ENCODE measurements at places on chromosomes 3 and 15. TPM values are rescaled to one million over a fixed set of nuclear protein-coding genes. Genes with fewer than 3 reads are reported as not detected.

Gene PRR20G
- not detected for total RNA-seq

Gene IRAK2
- 8.3 TPM for total RNA-seq

Gene ECE2
- not detected for total RNA-seq

Gene SGO1
- not detected for total RNA-seq

Gene SV2B
- total RNA-seq: 2.5 TPM

Gene FURIN
- total RNA-seq: 62.3 TPM

Gene ROPN1
- not detected for total RNA-seq

Gene VEPH1
- 0.81 TPM for total RNA-seq

Gene GPR27
- total RNA-seq: 1.6 TPM

Gene DUOXA1
- total RNA-seq: 0.23 TPM

Gene LRTM1
- not detected for total RNA-seq

Gene CFAP20DC
- 0.90 TPM for total RNA-seq

Gene CSTA
- total RNA-seq: 9.3 TPM

DNA sequence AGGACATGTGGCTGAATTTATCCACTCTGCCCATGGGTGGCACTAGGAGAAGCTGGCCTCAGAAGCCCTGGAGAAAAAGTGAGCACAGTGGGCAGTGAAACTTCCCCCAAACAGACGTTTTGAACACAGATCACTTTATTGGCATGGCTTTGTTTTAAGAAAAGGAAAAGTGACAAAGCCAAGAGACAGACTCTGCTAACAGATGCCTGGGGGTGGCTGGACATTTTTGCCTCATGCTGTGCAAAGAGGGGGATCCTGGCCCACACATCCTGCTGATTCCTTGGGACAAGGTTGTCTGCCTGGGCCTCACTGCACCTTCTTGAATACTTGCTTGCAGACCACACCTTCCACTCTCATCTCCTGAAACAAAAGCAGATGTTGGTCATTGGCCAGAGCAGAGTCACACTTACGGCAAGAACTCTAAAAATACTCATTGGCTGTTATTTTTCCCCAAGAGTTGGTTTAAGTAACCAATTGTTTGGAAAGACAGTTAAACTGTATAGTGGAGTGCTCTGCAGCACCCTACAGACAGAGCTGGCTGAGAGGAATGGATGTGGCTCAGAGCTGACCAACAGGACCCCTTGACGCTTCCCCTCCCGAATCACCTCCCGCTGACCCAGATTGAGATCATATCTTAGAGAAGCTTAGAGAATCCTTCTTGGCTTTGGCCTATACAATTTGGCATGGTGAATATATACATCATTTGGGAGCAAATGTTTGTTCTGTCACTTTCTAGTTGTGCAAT, 22.0 kb downstream of the RBP1 start:
- H3K27me3 ChIP-seq: no peaks in the 10 kb centered on the region
- no peak overlapping the region for H3K4me3 ChIP-seq
- H3K36me3 ChIP-seq: no peaks in the 10 kb centered on the region
- no peak for DNase-seq
- H3K27ac ChIP-seq: no peak overlapping the region
- H3K4me1 ChIP-seq: no peaks in the 10 kb centered on the region

DNA sequence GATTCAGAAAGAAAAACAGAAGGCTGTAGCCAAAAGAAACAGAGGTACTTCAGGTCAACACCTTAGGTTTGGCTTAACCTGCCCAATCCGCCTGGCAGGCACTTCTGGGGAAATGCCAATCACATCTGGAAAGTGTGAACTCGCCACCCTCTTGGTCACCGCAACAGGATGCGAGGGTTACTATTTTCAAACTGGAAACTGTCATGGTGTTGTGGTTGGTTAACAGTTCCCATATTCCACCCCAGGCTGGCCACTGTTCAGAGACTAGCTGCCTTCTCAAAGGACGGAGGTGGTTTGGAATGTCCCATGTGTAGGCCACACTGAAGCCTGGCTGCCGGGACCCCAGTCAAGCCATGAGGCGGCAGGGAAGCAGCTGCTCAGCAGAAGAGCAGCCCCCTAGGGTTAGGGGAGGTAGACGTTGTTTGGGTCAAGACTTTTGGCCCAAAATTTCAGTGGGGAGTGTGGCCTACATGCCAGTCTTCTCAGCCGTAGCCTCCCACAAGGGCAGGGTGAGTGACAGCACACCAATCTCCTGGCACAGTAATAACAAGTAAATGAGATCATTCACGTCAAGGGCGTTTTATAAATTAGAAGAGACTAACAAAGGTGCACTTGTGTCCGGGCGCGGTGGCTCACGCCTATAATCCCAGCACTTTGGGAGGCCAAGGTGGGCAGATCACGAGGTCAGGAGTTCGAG, 54.6 kb downstream of the UMPS start:
- no peaks in the 10 kb centered on the region for H3K36me3 ChIP-seq
- no peaks in the 10 kb centered on the region for H3K27me3 ChIP-seq
- H3K27ac ChIP-seq: peak overlapping the region; percentile 19
- H3K4me3 ChIP-seq: no peak overlapping the region
- H3K4me1 ChIP-seq: no peaks in the 10 kb centered on the region

GRCh38 chr3:98058244-98058960, 23.3 kb upstream of the GABRR3 start:
- H3K4me3 ChIP-seq: no peak overlapping the region
- no peak for DNase-seq
- no peak overlapping the region for H3K27ac ChIP-seq
- no peaks in the 10 kb centered on the region for H3K36me3 ChIP-seq
- H3K4me1 ChIP-seq: no peaks in the 10 kb centered on the region

DNA sequence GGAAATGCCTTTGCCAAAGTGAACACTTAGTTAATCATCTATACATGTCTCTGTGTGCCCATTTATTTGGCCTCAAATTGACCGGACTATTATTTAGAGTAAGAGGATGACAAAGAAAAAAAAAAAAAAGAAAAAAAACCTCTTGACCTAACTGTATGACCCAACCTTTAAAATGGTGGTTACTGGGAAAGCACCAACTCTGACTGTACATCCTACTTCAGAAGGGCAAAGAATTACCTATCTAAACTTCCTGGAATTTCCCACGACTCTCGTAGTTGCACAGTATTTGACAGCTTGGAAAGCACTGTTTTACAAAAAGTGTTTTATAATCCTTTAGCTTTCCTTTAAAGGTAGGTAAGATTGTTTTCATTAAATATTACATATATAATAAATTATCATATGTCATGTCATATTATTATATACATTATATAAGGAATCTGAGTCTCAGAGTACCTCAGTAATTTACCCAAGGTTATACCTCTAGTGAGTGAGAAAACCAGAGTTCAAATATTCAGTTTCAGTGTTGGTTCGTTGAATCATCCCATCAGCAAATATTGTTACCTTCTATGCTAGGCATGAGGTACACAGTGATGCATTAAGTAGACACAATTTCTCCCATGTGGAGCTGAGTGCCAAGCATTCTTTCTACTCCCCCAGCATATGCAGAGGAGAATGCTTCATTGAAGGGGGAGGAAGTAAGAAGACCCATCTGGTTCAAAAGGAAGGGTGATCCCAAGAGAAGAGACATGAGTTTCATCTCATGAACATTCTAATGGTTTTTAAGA, 5.0 kb downstream of the BCL2A1 start:
- DNase-seq: no peak
- no peak overlapping the region for H3K4me3 ChIP-seq
- H3K27ac ChIP-seq: no peak overlapping the region
- no peaks in the 10 kb centered on the region for H3K36me3 ChIP-seq
- no peaks in the 10 kb centered on the region for H3K4me1 ChIP-seq
- no peaks in the 10 kb centered on the region for H3K27me3 ChIP-seq

- H3K4me3 ChIP-seq: no peak overlapping the region
- no peaks in the 10 kb centered on the region for H3K4me1 ChIP-seq
- no peaks in the 10 kb centered on the region for H3K27me3 ChIP-seq
- no peak for DNase-seq
- H3K27ac ChIP-seq: no peak overlapping the region
- no peaks in the 10 kb centered on the region for H3K36me3 ChIP-seq
Observed at GRCh38 chr3:130757611-130758150, 11.1 kb upstream of the PIK3R4 start.

GRCh38 chr3:49158792-49159191, 7.3 kb downstream of the CCDC71 start:
- no peak for DNase-seq
- no peaks in the 10 kb centered on the region for H3K27me3 ChIP-seq
- no peak overlapping the region for H3K27ac ChIP-seq
- no peaks in the 10 kb centered on the region for H3K36me3 ChIP-seq
- no peaks in the 10 kb centered on the region for H3K4me1 ChIP-seq

GRCh38 chr15:27479296-27480140, 508.5 kb downstream of the GABRG3 start:
- H3K27me3 ChIP-seq: no peaks in the 10 kb centered on the region
- peaks cover 1% of the 10 kb centered on the region for H3K4me1 ChIP-seq
- DNase-seq: no peak

- no peak overlapping the region for H3K27ac ChIP-seq
- H3K4me3 ChIP-seq: no peak overlapping the region
- H3K27me3 ChIP-seq: no peaks in the 10 kb centered on the region
Observed at GRCh38 chr3:134299185-134299887, 48.7 kb upstream of the RYK start.

DNA sequence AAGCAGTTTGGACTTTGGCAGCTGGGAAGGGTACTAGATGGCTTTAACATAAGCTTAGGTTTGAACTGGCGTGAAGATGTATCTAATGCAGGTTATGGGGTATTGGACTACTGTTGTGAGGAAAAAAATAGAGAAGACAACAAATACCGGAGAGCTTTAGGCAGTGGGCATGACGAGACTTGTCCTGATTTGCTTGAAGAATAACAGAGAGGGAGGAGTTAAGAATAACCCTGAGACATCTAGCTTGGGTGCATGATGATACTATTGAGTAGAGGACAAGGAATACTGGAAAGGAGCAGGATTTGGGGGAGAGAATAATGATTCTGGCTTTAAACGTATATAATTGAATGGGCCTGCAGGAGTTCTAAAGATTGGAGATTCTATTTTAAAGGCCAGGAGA, 249.5 kb upstream of the AZI2 start:
- H3K36me3 ChIP-seq: no peaks in the 10 kb centered on the region
- no peak for DNase-seq
- no peak overlapping the region for H3K4me3 ChIP-seq
- no peaks in the 10 kb centered on the region for H3K4me1 ChIP-seq
- no peak overlapping the region for H3K27ac ChIP-seq
- H3K27me3 ChIP-seq: no peaks in the 10 kb centered on the region

DNA sequence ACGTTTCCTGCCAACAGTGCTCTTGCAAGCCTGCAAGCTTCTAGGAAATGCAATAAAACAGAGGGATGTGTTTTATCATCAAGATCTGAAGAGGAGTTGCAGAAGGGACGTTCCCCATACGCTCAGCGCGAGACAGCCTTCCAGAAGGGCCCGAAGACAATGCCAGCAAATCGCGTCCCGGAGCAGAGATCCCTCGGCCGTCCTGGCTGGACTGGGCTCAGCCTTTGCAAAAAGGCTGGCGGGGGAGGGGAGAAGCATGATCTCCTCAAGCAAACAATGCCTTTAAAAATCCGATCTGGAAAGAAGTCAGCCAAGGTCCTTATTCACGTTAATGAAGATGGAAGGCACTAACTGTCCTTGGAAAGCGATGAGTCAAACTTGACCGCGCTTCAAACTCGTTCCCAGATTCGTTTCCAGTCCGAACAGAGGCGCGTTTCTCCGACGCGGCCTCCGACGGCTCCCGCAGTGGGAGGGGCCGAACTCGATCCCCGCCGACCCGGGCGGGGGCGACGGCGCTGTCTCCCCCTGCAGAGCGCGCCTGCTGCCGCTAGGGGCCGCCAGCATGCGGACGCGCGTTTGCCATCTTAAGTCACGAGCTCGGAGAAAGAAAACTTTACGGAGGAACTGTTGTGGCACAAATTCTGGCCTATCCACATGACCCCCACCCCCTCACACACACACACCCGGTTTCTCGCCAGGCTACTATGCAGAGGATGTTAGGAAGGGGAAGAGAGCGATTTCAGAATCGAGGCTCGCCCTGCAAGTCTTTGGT, 5.5 kb downstream of the BCL6 start:
- no peaks in the 10 kb centered on the region for H3K36me3 ChIP-seq
- peak; percentile 87 for DNase-seq
- H3K27ac ChIP-seq: peak overlapping the region; percentile 95
- no peaks in the 10 kb centered on the region for H3K27me3 ChIP-seq

GRCh38 chr3:43000387-43000786, 21.3 kb downstream of the GASK1A start:
- no peaks in the 10 kb centered on the region for H3K27me3 ChIP-seq
- H3K4me1 ChIP-seq: no peaks in the 10 kb centered on the region
- DNase-seq: no peak
- H3K36me3 ChIP-seq: no peaks in the 10 kb centered on the region
- H3K27ac ChIP-seq: no peak overlapping the region
- H3K4me3 ChIP-seq: no peak overlapping the region

DNA sequence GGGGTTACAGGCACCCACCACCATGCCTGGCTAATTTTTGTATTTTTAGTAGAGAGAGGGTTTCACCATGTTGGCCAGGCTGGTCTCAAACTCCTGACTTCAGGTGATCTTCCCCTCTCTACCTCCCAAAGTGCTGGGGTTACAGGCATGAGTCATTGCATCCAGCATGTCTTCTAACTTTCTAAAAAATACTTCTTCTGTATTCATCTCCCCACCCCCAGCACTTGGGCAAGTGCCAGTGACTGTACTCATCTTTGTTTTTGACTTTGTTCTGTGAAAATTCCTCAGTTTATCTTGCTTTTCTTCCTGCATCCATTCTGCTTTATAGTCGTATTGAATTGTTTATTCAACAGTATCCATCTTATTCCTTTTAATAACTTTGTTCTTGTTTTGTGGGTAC, 47.6 kb downstream of the ARIH1 start:
- H3K36me3 ChIP-seq: no peaks in the 10 kb centered on the region
- H3K27me3 ChIP-seq: no peaks in the 10 kb centered on the region
- DNase-seq: no peak

DNA sequence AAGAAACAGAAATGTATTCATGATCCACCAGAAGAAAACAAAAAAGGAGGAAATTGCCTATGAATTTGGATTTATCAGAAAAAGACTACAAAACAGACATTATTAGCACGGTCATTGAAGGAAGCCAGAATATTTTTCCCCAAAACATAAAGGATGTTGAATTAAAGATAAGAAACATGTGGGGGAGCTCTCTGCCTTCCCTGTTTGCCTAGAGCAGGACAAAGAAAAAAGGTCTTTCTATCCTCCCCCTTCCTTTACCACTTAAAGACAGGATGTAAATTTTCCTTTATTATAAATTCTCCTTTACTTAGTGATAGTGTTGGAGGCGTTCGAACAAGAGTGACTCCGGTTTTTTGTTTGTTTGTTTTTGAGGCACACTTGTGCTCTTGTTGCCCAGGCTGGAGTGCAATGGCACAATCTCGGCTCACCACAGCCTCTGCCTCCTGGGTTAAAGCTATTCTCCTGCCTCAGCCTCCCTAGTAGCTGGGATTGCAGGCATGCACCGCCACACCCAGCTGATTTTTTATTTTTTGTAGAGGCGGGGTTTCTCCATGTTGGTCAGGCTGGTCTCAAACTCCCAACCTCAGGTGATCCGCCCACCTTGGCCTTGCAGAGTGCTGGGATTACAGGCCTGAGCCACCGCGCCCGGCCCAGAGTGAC, 14.9 kb upstream of the RPN1 start:
- no peaks in the 10 kb centered on the region for H3K27me3 ChIP-seq
- no peak overlapping the region for H3K4me3 ChIP-seq
- no peaks in the 10 kb centered on the region for H3K36me3 ChIP-seq
- DNase-seq: no peak
- no peaks in the 10 kb centered on the region for H3K4me1 ChIP-seq

- no peaks in the 10 kb centered on the region for H3K36me3 ChIP-seq
- no peak overlapping the region for H3K27ac ChIP-seq
- H3K4me1 ChIP-seq: peaks cover 5% of the 10 kb centered on the region
- no peak for DNase-seq
- no peaks in the 10 kb centered on the region for H3K27me3 ChIP-seq
Observed at GRCh38 chr3:125403789-125404188, 28.7 kb upstream of the ZNF148 start.

Measured in aorta (tissue), 5 donors.